ENCODE measurements at places on chromosomes 4 and X.

GRCh38 chrX:17590892-17591740 lies 146.2 kb upstream of the SCML1 start:
- DNase-seq = peak; percentile 11

DNA sequence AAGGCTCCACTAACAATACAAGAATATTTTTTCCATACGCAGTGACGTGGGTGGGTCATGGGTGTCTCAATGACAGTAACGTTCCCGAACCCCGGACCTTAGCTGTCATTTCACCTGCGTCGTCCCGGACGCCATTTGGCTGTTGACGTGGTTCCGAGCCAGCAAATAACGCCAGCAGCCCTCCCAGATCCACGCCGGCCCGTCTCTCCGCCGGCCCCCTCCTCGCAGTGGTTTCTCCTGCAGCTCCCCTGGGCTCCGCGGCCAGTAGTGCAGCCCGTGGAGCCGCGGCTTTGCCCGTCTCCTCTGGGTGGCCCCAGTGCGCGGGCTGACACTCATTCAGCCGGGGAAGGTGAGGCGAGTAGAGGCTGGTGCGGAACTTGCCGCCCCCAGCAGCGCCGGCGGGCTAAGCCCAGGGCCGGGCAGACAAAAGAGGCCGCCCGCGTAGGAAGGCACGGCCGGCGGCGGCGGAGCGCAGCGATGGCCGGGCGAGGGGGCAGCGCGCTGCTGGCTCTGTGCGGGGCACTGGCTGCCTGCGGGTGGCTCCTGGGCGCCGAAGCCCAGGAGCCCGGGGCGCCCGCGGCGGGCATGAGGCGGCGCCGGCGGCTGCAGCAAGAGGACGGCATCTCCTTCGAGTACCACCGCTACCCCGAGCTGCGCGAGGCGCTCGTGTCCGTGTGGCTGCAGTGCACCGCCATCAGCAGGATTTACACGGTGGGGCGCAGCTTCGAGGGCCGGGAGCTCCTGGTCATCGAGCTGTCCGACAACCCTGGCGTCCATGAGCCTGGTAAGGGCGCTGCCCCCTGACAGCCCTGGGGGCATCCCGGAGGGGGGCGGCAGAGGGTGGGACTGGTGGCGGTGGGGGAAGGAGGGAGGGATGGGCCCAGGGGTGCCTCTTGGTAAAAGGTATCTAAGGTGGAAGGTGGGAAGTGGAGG lies at the start of gene CPE:
CPE (plus strand) TSS at position 264 of the 933 bp plus-strand sequence; CDS start at position 478, 214 bp downstream.
- DNase-seq = peak; percentile 80

DNA sequence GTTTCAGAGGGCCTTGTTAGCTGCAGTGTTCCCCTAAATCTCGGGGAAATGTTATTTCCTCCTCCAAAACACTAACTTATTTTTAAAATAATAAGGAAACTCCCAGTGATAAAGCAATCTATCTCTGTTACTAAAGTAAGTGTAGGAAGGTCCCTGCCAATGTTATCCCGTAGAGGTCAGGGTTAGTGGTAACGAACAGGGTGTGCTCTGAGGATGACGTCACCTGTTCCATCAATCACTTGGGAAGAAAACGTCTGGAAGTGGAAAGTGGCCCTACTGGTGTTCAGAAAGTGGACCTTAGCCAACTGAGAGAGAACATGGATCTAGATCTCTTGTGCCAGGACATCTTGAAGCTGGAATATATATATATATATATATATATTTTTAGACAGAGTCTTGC lies 249.5 kb downstream of the BCOR start:
- no peak for DNase-seq

GRCh38 chr4:36310793-36311192 lies 29.4 kb downstream of the DTHD1 start:
- no peak for DNase-seq

GRCh38 chrX:97636473-97637140 lies 752.9 kb downstream of the RPA4 start:
- no peak for DNase-seq

GRCh38 chrX:113804819-113805218 lies 779.1 kb upstream of the HTR2C start:
- no peak for DNase-seq

DNA sequence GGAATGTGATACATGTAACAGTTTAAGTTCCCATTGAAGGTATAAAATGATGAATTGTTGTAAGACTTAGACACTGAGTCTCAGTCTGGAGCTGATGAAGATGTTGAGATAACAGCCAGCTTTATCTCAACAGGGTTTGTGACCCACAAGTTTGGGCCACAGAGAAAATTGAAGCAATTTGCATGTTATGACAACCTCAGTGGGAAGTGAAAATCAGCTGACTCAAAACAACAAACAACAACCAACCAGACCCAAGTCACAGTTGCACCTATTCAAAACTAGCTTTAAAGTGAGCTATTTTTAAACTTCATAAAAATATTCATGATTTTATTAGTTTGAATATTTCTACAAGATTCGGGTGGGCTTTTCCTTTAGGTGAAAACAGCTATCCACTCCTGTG lies 8.0 kb downstream of the SFRP2 start:
- DNase-seq = no peak

DNA sequence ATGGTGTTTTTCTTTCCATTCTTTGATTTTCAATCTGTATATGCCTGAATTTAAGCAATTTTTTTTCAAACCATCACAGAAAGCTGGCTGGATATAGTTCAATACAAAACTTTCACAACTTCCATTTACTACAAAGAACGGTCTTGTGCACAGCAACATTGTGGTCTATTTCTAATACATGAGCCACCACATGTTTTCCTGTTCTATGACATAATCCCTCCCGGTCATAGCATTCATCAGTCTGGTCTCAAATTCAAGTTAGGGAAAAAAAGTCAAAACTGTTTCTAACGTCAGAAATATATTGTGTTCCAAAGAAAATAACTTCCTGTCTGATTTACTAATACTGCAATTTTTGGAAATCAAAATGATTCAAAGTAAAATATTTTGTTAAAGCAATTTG lies 7.5 kb upstream of the CXCL6 start:
- DNase-seq = no peak

- DNase-seq = peak; percentile 26
Observed at GRCh38 chrX:18983666-18984380, at the start of gene PHKA2. Gene PHKA2, minus strand, starts transcription at chrX:18984114. Its CDS starts 182 bp downstream, at chrX:18983932.

GRCh38 chr4:7002336-7002735 lies 40.8 kb upstream of the TADA2B start:
- DNase-seq = no peak

GRCh38 chrX:53004038-53004437 lies 44.6 kb upstream of the GPR173 start:
- DNase-seq = no peak

DNA sequence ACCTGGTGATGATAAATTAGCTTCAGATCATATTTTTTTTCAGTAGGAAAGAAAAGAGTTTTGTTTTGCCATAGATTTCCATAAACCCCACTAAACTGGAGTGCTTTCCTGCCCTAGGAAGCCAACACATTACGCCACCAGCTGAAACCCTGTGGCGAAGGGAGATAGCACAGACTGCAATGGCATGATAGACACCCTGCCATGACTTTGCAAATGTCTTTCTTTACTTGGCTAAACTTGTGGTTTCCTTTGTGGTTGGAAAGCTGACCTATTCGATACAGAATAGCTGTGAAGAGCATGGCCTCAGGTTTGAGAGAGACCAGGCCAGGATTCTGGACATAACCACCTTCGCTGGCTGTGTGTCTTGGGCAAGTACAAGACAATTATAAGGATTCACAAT lies 19.1 kb downstream of the MFAP3L start:
- DNase-seq = no peak

DNA sequence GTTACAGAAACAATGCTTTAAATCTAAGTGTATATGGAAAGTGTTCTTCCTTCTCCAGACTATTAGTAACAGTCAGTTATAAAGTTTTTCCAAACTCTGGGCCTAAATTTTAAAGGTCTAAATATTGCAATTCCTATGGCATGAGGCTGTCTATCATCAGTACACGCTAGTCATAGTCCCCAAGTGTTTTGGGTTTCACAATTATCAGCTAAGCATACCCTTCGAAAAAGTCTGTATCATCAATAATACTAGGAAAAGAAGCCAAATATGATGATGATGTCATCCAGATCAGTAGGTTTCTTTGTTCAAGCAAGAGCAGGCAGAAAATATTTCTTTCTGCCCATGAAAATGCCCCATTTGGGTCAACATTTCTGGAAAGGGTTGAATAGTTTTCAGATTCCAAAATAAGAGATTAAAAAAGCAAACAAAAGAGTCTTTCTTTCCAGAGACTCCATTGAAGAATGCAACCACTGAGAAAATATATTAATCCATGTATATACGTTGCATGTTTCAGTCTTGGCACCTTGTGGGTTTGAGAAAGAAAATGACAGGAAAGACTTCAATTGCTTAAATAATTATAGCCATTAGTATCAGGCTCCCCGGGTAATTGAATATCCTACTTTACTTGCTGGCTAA lies 173.8 kb downstream of the CAMK2D start:
- DNase-seq = no peak

GRCh38 chrX:24694825-24695224 lies 1.1 kb downstream of the POLA1 start:
- no peak for DNase-seq

DNA sequence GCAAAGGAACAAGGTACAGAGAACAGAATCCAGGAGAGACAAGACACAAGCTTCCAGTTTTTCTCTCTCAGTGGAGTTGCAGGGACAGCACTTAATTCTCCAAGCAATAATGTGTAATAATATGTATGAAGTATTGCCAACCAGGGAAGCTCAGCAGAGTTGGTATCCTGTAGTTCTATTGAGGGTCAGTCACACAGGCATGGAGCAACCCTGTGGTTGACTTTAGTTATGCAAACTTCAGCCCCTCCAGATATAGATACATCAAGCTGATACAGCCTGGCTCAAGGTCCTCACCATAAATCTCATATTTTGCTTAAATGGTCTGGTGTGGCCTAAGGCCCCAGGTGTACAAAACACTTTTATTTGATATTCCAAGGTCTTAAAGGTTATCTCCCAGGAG lies 248.6 kb upstream of the EPHA5 start:
- DNase-seq = no peak

GRCh38 chr4:2535376-2536192 lies 863 bp upstream of the FAM193A start:
- peak; percentile 52 for DNase-seq

DNA sequence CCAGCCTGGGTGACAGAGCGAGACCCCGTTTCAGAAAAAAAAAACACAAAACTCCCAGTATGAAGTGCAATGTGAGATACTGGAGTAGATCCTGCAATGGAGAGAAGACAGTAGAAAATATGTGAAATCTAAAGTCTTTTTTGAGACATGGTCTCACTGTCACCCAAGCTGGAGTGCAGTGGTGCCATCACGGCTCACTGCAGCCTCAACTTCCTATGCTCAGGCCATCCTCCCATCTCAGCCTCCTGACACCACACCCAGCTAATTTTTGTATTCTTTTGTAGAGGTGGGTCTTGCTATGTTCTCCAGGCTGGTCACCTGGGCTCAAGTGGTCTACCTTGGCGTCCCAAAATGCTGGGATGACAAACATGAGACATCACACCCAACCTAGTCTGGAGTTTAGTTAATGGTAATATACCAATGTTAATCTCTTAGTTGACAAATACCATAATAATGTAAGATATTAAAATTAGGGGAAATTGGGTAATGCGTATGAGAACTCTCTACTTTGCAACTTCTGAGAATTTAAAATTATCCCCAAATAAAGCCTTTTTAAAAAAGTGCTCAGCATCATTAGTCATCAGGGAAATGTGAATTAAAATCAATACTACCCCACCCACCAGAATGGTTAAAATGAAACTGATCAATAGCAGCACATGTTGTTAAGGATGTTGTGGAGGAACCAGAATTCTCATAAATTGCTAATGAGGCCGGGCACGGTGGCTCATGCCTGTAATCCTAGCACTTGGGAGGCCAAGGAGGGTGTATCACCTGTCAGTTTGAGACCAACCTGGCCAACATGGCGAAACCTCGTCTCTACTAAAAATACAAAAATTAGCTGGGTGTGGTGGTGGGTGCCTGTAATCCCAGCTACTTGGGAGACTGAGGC lies 15.0 kb downstream of the RBMX start:
- no peak for DNase-seq

DNA sequence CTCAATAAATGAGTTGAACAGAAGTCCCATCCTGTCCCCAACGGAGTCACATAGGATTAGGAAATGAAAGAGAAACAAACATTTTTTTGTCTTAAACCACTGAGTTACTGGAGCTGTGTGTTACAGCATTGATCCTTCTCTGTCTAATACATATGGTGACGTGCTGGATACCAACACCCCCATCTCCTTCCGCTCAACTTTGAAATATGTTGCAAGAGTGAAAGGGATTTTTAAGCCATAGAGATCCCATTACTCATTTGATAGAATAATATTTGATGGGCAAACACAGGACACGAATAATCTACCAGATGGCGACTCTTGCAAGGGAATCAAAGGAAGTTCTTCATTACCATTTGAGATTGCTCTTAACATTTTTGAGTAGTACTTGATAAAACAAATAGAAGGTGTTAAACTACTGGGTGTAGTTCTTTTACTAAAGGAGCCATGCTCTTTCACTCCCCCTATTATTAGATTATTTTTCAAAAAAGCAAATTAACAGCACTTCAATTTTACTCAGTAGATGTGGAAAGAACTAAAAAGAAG lies 140.5 kb downstream of the PACRGL start:
- DNase-seq = no peak

DNA sequence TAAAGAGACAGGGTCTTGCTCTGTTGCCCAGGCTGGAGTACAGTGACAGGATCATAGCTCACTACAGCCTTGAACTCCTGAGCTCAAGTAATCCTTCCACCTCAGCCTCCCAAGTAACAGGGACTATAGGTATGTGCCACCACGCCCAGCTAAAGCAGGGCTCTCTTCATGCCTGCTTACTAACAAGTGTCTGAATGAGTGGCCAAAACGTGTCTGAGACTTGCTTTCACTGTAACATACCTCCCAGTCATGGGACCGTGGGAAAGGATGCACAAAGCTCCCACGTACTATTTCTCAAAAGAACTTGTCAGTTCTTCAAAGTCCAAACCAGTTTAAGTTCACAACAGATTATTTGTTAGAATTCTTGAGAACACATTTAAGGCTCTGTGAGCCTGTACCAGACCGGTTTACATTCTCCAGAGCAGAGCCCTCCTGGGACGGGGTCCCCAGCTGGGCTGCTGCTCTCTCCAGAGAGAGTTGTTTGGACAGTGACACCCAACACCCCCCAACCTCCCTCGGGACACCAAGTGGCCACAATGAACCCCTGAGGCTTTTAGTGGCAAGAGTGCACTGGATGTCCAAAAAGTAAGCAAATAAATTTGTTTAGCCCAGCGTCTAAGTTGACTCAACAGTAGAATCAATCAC lies 24.1 kb downstream of the SH3KBP1 start:
- DNase-seq = no peak

DNA sequence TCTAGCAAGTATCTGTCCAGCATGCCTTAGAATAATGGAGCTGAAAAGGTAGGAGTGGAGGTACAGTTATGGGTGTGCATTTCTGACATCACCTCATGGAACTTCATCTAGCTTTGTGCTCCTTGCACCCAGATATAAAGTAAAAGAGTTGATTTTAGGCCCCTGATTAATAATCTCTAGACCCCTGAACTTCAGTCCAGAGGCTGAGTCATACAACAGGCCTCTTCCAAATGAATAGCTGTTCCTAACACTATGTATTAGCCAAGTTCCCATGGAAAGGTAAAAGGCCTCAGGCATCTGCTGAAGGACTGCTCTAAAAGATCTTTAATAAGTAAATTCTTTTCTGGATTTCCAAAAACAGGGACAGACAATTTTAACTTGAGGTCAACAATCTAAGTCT lies 16.2 kb downstream of the TBC1D9 start:
- DNase-seq = no peak
